Activated naive CD8-positive, alpha-beta T cell treated with anti-CD3 and anti-CD28 coated beads, Interleukin-2, amount 10 ng/mL, durations not matched to agents 7 days and 5 days (primary cell): ENCODE measurements at places on chromosomes 3 and 15. TPM values are rescaled to one million over a fixed set of nuclear protein-coding genes. Genes with fewer than 3 reads are reported as not detected.

DNA sequence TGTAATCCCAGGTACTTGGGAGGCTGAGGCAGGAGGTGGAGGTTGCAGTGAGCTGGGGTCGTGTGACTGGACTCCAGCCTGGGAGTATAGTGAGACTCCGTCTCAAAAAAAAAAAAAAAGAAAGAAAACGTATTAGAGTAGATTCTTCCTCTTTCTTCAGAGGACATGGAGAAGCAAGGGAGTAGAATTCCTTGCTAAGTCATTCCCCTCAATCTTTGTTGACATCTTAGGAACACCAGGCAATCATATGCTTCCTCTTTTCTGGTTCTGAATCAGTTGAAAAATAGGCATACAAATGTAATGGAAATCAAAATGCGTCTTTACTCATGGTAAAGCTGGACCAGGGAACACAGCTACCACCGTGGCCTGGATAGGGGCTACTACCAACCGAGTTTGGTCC lies 38.3 kb upstream of the ATOSA start:
- no peak for DNase-seq

DNA sequence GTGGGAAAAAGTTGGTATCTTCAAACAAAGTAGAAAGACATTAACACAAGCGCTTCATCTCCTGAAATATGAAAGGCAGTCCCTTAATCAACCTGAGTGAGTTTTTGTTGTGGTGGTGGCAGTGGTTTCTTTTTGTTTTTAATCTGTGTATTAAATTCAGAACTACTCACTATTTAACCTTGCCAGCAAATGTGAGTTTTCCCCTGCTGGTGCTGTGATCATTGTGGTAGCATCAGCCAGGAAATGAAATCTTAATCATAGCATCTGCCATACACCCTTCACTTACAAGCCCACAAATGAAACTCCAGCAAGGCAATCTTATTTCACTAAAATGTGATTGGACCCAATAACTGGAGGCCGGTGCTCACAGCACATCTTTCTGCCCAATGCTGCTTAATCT lies 229.7 kb downstream of the SHOX2 start:
- no peak for DNase-seq

DNA sequence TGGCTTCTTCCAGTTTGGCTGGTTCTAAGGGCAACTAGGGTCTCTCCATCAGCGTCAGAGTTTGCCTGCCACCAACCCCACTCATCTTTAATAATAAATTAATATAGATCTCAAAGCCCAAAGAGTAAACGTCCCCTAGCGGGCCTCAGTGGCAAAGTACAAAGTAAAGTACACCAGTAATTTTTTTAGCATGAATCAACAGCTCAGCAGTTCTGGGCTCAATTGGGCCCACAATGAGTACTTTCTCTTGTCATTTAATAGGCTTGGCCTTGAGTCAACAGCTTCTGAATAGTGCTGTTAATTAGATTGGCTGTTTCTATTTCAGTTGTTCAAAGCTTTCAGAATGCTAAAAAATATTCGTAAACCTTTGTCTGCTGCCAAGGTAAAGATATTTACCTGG lies 89.0 kb upstream of the PFN2 start:
- DNase-seq = no peak

DNA sequence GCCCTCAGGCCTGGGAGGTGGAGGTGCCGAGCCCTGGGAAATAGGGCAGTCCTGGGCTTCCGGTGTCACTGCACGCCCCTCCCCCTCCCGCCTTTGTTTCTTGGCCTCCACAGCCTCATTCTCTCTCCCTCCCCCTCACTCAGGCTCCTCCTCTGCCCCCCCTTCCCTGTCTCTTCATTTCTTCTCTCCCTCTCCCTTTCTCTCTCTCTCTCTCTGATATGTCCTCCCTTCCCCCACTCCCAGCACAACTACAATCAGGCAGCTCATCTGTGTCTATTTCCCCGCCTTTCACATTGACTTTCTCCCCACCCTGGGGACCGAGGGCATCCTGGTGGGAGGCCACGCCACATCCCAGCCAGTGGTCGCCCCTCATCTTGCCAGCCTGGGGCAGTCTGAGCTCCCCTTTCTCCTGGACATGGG lies 40.2 kb downstream of the IDH2 start:
- no peak for DNase-seq

ISL2 gene
- not detected for total RNA-seq

DNA sequence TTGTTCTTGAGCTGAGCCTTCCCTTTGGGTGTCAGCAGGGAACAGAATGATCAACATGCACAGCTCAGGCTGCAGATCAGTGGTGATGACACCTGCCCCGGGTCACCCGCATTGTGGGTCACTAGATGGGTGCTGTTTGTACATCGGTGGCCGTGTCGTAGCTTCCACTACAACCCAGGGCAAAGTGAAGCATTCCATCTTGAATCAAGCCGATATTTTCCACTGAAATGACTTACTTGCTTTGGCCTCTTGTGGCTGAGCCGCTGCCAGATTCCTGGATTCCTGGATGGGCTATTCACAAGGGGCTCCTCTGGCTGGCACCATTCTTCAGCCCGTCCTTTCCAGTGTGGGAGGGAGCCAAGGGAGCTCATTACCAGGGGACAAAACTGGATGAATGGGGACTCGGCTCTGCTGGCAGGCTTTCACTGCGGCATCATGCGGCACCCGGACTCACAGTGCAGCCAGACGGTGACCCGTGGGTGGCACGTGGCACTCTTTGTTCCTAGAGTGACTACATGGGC lies 65.6 kb downstream of the SLCO3A1 start:
- DNase-seq = no peak

GRCh38 chr3:107837895-107838612 lies 252.8 kb downstream of the CD47 start:
- no peak for DNase-seq

DNA sequence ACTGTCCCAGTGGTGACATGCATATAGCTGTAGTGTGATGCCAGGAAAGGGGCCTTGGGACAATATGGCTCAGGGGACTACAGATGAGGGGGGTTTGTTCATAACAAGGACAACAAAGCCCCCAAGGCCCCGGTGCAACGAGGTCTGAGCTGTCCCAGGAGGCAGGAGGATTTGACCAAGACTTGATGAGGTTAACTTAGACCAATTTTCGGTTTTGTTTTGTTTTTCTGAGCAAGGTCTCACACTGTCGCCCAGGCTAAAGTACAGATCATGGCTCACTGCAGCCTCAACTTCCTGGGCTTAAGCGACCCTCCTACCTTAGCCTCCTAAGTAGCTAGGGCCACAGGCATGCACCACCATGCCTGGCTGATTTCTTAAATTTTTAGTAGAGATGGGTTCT lies 23.8 kb downstream of the EFCAB12 start:
- DNase-seq = no peak

CCR1 gene
- 63.9 TPM for total RNA-seq

GRCh38 chr3:64457811-64458210 lies 230.0 kb downstream of the ADAMTS9 start:
- DNase-seq = no peak

DNA sequence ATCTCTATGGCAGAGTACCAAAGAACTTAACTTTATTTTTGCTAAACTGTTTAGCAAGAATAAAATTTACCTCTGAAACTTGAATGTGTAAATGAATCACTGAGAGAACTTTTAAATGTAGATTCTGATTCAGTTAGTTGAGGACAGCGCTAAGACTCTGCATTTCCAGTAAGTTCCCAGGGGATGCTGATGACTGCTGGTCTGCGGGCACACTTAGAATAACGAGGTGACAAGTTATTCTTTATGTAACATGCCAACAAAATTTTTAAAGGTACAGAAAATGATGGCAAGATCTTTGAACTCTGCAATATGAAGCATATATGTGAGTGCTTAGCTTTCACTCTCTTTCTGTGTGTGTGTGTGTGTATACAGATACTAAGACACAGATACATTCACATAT lies 56.4 kb downstream of the TGFBR2 start:
- DNase-seq = no peak

CEP70 gene
- total RNA-seq = 24.9 TPM

- no peak for DNase-seq
These were observed 888.3 kb upstream of the NR2F2 start for GRCh38 chr15:95442107-95442719.

- no peak for DNase-seq
These were observed 34.9 kb downstream of the AP3S2 start for GRCh38 chr15:89858661-89859458.

- DNase-seq = no peak
These were observed 159.0 kb upstream of the WNT5A start for GRCh38 chr3:55646121-55646520.

DNA sequence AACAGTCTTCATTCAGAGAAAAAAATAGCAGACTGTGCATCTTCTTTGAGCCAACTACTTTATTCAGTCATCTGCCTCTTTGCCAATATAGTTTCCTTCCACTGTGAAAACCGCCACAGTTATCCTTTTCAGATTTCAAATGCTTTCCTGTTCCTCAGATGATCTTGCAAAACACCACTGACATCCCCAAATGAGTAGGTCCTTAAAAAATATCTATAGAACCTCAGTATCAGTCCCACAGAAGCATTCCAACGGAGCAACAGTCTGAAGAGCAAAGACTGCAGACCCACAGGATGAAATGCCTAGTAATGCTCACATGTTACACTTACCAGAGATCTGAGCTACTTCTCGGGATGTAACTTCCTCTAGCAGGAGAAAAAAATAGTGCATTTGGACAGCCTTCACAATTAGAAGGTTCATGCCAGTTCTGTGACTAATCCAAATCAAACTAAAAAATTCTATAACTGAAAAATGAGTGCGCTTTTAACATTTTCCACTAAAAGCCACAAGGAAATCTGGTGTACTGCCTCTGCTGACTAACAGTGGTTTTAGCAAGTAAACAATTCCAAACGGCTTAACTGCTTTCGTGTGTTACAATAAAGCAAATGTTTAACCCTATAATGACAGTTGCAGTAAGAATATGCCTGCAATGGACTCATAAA lies at the start of gene ANKRD28:
Gene ANKRD28, minus strand, starts transcription at position 338 of the 662 bp plus-strand sequence. CDS start 1,458 bp downstream, outside the sequence.
- no peak for DNase-seq
